ENCODE measurements at places on chromosomes 3 and 15.

- no peak for DNase-seq
Observed at GRCh38 chr3:14429237-14429636, 26.8 kb downstream of the SLC6A6 start.

DNA sequence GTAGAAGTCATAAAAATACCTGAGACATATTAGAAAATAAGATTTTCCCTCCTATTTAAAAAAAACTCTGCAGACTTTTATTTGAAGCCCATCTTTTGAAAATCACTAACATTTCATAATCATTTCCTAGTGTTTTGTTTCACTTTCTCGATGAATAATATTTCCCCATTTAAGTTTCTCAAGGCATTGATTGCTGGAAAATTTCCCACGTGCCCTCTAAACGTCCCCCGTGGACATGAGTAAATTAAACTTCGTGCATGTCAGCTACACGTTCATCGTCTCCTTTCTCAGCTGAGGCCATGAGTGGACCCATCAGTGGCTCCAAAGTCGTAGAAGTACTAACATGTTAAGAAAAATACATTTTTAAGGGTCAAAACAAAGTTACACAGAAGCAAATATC is 2.0 kb upstream of the TM2D3 start:
- no peak for DNase-seq

DNA sequence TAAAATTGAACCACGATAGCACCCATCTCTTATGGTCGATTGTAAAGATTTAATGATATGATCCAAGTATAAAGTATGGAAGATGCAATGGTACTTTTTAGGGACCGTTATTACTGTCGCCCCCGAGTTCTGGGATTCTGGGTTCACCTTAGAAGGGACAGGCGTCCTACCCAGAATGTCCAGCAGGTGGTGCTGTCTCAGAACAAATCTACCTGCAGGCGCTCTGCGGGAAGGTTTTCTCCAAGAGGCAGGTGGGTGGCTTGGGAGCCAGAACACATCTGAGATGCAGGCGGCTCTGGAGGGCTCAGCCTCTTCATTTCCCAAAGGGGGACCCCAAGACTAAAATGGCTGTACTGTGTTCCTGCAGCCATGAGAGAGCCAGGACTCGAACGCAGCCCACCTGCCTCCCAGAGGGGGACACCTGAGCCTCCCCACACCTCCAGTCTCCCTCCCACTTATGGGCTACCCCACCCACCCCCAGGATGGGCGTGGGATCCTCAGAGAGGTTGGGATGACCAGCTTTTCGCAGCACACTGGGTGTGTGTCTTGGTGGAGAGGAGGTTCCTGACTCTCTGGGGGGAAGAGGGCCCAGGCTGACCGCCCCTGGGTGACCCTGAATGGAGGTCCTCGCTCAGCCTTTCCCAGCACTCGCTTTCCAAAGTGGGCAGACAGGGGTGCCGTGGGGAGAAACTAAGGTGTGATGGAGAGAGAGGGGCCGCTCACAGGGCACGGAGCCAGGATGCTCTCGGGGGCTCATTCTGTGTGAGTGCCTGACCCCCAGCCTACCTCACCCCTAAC is 28.1 kb upstream of the CORO2B start:
- DNase-seq = peak; percentile 50

DNA sequence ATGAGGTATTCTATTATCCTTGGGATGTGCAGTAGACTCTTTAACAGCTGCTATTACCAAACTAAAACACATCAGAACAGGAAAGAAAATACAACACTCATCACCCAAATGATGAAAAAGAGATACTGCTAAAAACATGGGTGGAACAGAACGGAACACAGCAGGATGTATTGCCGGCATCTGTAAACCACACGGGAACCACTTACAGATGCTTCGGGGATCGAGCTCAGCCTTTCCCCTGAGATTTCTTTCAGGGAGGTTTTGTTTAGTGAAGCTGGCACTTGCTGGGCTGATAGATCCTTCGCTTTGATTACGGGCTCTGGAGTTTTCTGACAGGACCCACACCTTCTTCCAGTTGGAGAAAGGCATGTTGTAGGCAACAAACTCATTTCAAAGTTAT is 182.3 kb upstream of the FAM3D start:
- no peak for DNase-seq

DNA sequence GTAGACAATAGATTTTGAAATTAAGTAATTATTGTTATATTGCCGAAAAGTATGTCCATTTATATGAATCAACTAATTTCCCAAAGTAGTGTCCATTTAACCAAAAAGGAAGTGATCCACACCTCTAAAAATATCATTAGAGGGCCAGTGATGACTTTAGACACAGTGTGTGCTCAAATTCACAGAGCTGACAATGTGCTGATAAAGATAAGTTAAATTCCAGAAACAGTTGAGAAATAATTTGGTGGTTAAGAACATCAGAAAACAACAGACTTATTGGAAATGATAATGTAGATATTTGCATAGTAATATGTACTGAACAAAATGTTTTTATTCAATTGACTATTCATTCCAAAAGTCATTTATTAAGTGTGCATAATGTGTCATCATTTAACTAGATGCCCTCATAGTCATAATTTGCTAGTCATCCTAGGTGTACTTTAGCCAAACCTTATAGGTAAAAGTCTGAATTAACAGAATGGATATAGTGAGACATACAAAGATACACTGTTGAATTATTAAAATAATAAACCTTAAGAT is 230.2 kb upstream of the ADAMTS9 start:
- no peak for DNase-seq

- DNase-seq = no peak
Observed at GRCh38 chr15:53976844-53977392, 1.3 kb upstream of the UNC13C start.

GRCh38 chr3:167473863-167474262 is at the start of gene SERPINI2:
Gene SERPINI2 (minus strand): TSS chr3:167474042. CDS start chr3:167471834, 2,208 bp downstream.
- DNase-seq = no peak

DNA sequence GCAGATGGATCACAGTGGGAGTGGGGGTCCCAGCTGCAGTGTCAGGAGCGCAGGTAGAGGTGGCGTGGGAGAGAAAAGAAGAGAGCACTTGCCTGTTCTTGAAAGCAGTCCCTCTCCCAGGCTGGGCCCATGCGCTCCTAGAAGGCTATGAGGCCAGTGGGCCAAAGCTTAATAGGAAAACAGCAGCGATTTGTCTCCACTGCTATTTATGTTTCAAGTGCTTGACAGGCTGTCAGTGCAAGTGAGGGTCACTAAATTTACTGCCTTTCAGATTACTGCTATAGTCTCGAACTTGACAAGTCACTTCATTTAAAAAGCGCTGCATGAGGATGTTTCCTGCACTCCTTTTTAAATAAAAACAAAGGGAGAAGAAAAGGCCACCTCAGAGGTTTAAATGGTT is 239.5 kb downstream of the GAP43 start:
- no peak for DNase-seq

- no peak for DNase-seq
Observed at GRCh38 chr3:49119439-49119838, 1.2 kb downstream of the USP19 start.

DNA sequence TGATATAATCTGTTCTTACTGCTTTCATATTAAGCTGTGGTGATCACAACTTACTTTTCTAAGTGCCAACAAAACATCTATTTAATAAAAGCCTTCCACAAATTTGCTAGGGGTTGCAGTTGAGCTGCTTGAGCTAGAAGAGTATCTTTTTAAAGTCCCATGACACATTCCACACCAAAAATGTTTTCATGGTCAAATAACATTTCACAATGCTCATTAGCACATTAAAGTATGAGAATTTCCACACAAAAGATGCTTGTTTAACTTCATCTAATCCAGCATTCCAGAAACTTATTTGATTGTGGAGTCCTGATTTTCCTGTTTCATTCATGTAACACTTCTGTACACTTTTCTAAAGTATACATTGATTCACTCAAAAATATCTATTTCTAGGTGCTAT is 876.1 kb upstream of the CFAP20DC start:
- DNase-seq = no peak

DNA sequence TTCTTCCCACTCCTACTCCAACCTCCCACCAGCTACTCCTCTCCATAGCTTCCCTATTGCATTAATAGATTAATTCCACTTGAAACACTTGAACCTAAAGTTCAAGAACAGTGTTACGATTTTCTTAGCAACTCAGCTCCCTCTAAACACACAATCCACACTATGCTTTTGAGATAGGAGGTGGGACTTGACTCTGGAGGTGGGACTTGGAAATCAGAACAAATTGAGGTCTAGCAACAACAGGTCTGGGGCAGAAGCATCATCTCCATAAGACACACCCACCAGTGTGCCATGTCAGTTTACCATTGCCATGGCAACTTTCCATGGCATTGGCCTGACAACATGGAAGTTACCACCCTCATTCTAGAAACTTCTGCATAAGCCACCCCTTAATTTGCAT is 336.5 kb upstream of the ALCAM start:
- DNase-seq = no peak

DNA sequence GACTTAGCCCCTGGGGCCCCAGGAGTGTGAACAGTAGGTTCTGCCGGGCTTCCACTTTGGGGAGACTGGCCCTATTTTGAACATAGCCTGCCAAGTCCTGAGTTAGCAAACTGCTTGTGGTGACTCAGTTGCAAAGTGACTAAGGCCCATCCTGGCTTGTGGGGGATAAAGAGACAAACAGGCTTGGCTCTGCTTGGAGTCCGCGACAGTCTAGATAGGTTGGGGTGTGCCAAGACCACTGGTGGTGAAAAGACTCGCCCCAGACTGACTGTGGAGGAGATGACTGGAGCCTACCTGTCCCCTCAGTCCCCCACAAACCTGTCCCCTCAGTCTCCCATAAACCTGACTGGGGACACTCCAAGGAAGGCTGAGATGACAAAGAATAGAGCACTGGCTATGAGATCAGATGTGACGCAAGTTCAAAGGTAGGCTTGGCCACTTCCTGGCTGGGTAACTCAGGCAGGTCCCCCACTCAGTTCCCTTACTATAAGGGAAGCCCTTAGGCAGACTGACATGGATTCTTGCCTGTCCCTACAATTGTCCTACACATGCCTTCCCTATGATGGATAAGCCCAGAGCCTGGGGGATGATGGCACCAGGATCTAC is 4.3 kb downstream of the DNASE1L3 start:
- DNase-seq = no peak

- peak; percentile 46 for DNase-seq
Observed at GRCh38 chr15:44034933-44035624, 160.0 kb downstream of the FRMD5 start.

GRCh38 chr15:46307746-46308145 is 672.9 kb downstream of the SQOR start:
- no peak for DNase-seq

DNA sequence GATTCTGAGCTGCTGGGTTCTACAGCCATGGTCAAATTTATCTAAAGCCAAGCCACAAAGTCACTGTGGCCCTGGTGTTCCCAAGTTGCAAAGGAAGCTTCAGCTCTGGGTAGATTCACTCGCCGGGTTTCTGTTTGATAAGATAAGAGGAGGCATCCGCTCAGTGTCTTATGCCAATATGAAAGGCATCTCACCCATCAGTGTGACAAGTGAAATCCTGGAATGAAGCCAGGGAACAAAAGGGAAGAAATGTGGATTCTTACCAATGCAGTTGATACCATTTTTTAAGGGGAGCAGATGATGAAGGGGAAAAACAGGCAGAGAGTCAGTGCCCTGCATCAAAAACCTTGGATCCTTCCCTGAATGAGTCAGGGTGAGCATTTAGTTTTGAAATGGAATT is 2.8 kb upstream of the CPNE4 start:
- DNase-seq = no peak

- DNase-seq = no peak
Observed at GRCh38 chr3:113658107-113658506, 38.3 kb downstream of the USF3 start.

DNA sequence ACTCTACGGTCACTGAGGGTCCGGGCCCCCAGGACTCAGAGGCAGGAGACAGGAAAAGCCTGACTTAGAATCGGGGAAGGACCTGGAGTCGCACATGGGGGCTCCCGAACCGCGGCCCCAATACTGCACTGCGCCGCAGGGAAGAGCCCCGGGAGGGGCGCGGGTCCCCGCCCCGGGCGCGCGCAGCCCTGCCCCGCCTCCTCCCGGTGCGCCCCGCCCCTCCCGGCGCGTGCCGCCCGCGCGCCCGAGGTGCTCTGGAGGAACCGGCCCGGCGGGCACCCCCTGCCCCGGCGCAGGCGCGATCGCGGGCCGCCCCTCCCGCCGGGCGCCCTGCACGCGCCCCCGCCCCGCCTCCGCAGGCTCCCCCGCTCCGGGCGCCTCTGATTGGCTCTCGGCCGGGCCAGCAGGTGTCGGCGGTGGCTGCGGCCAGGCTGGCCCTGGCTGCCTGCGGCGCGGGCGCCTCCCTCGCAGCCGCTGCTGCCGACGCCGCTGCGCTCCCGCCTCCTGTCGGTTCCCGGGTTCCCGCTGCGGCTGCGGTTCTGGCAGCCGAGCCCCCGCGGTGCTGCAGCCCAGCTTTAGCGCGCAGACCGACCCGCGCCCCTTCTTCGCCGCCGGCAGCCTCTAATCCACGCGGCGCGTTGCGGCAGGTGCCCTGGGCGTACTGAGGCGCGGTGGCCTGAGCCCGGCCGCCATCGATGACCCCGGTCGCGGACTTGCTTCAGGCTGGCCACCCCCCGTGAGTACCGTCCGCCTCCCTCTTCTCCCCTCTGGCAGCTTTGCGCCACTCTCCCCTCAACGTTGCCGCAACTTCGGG is at the start of gene MYRIP:
Gene MYRIP (plus strand): TSS at position 429 of the 814 bp plus-strand sequence. CDS start 91,208 bp downstream, outside the sequence.
- DNase-seq = peak; percentile 70

- no peak for DNase-seq
Observed at GRCh38 chr3:152961323-152961722, 126.4 kb downstream of the P2RY1 start.

DNA sequence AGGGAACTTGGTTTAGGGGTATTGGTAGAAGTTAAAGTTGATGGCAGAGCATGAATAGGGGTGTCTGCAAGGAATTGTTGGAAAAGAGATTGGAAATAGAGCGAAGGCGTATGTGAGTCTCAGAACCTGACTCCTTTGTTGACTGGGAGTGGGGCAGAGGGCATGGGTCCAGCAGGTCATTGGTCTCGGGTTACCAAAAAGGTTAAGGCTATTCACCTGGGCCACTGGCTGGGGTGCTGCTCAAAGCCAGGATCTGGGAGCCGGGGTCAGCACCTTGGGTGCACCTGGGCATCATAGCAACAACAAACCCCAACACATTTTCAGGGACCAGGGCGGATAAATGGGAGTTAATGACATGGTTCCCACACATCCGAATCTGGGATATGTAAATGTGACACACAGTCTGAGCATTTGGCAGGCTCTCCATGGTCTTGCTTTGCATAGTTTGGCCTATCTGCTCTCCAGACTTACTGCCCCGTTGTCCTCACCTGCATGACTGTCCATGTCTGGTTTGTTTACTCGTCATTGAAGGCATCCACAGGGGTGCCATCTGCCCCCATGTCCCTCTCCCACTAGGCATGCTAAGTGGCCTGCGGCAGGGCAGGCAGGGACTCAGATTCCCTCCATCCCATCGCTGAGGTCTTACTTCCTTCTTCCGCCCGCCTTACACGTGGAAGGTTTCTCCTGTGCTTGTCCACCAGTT is 10.1 kb downstream of the KLF13 start:
- no peak for DNase-seq

All from NCI-H226 (cell line).